ENCODE measurements at places on chromosomes 7 and 10. TPM values are rescaled to one million over a fixed set of nuclear protein-coding genes. Genes with fewer than 3 reads are reported as not detected.

Gene AQP1
- total RNA-seq: 0.86 TPM

Gene USP54
- total RNA-seq: 16.1 TPM

Gene HPS6
- 27.2 TPM for total RNA-seq

Gene RBP4
- total RNA-seq: 11.1 TPM

Gene DNMBP
- 21.1 TPM for total RNA-seq

Gene PWWP2B
- 8.1 TPM for total RNA-seq

Gene SFRP4
- total RNA-seq: 59.5 TPM

Gene GPC2
- 0.52 TPM for total RNA-seq

Gene C10orf120
- not detected for total RNA-seq

Gene ZNF365
- 2.6 TPM for total RNA-seq

Gene TRPV5
- total RNA-seq: not detected

Gene PCLO
- total RNA-seq: 0.13 TPM

Gene TMEM229A
- not detected for total RNA-seq

Gene ZNF117
- 12.9 TPM for total RNA-seq

Gene LAMB1
- total RNA-seq: 222 TPM

Gene SND1
- total RNA-seq: 226 TPM

Gene FKBP6
- not detected for total RNA-seq

Gene HOXA2
- 0.76 TPM for total RNA-seq

Gene GIMAP8
- total RNA-seq: not detected

Gene BLNK
- total RNA-seq: 0.65 TPM

Gene POLR2J3
- 46.7 TPM for total RNA-seq

Gene ZNF485
- 3.4 TPM for total RNA-seq

Gene WAPL
- 46.5 TPM for total RNA-seq

Gene AKR1C2
- 139 TPM for total RNA-seq

Measured in articular chondrocyte of knee joint (primary cell).